ENCODE measurements at places on chromosomes 3 and 15.
A peak's percentile ranks its signal among the peaks of the same experiment; 100 is the strongest.

GRCh38 chr15:79290642-79291275 is 8.2 kb downstream of the ANKRD34C start:
- no peak for DNase-seq

GRCh38 chr3:37457378-37458065 is 283.1 kb upstream of the LRRFIP2 start:
- DNase-seq, result no peak

DNA sequence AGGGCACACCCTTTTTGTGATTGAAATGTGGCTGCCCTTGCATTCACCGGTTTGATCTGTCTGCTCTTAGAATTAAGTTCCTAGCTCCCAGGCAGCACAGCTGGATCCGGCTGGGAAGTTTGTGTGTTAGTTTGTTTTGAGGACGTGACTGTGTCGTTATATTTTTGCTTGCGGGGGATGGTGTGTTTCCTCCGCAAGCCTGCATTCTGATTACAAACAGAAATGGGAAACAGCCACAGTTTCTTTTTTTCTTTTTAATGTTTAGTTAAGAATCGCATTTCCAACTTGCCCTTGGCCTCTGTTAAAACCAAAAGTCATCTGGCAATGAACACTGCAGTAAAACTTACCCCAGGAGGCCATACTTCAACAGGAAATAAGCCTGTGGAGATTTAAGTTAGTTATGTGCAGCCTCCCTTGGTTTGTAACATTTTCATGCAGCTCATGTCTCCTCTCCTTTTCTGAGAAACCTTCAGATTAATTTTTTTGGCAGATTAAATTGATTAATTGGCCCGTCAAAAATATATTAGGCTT is 888 bp downstream of the TMOD3 start:
- no peak for DNase-seq

GRCh38 chr15:78507831-78508160 is 419 bp downstream of the HYKK start:
- DNase-seq, result no peak

DNA sequence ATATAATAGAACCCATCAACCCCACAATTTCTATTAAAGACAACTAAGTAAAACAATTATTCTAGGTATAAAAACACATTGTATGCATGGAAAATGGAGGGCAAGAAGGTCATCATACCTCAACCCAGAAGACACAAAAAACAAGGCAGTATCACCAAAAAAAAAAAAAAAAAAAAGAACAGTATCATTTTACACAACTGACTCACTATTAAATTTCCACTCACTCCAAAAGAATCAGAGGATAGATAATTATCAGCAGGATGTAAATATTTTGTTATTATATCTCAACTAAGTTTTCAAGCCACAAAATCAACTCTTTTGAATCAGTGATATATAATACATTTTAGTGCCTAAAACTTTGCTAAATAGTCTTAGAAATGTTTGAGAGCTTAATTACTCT is 55.0 kb downstream of the CLASP2 start:
- no peak for DNase-seq

GRCh38 chr3:141426404-141427034 is 58.2 kb downstream of the ZBTB38 start:
- no peak for DNase-seq

- DNase-seq, result no peak
Observed at GRCh38 chr3:14204515-14205284, 26.1 kb downstream of the LSM3 start.

DNA sequence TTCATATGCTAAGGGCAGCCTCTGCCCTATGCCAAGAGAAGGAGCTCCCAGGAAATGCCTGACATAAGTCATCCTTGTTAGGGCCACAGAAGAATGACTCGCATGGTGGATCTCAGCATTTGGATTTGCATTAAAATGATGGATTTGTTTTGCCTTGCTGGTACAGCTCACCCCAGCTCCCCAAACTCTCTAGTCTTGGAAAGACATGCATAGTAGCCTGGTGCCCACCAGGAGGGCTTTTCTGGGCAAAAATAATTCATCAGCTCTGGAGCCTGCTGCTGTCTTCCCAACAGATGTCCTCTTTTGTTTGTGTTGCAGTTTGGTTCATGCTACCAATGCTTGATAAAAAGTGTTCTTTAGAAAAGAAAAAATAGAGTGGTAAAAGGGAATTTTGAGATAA is 833.0 kb downstream of the AGBL1 start:
- no peak for DNase-seq

DNA sequence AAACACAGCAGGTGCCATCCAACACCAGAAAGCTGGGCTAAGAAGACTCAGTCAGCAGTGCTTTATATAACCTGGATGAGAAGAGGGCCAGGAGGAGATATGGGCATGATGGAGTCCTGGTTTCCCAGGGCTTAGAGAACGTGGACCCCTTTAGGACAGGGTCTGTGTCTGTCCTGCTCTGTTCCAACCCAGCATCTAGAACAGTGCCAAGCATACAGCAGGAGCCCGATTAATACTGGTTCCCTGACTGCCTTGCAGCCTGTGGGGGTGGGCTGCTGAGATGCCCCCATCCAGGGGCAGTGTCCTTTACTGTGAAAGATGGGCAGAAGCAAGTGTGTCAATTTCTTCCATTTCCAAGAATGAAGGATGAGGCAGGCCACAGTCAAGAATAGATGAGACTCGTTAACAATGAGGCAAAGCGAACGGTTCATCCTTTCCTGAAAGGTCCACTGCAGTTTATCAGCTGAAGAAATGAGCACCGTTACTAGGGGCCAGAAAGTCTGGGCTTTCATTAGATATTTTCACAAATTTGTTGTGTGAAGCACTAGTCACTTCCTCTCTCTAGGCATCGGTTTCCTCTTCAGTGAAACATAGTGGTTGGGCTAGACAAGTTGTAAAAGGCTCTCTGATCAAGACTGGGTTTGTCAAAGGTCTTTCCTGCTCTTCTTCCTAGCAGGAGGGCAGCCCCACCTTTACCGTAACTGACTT is 72.0 kb upstream of the HERC1 start:
- DNase-seq, result no peak

DNA sequence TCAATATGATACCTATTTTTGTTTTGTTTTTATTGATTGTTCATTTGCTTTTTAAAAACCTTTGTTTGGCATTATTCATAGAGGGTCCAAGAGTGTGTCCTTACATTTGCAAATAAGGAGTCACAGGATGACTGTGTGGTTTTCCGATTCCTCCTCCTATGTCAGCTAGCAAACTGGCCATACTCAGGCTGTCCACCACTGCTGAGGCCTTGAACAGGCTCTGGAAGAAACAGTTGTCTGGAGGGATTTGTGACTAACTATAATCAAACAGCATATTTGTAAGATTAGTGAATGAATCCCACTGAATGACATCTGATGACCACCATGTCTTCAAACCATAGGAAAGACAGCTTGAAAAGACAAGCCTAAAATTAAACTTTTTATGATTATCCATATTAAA is 423.4 kb upstream of the ATP11B start:
- DNase-seq, result no peak

DNA sequence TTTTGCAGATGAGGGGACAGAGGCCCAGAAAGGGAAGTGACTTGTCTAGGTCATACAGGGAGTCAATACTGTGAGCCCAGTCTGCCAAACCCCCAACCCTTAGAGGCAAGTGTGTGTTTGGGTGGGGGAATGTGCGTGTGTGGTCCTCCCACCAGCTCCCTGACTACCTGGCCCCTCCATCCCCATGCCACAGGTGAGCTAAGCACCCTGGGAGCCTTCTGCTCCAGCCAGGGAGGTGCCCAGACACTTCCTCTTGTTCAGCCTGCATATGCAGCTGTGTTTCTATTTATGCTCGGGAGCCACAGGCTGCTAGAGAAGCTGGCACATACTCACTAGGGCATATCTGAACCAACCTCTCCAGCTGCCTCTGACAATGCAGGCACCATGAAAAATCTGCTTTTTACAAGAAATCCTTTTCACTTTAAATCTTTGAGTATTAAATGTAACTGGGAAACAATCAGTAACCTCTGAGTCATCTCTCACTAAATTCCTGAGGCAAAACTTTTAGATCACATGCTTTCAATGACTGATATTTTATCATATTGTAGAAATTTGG is 20.7 kb downstream of the TBC1D2B start:
- no peak for DNase-seq

DNA sequence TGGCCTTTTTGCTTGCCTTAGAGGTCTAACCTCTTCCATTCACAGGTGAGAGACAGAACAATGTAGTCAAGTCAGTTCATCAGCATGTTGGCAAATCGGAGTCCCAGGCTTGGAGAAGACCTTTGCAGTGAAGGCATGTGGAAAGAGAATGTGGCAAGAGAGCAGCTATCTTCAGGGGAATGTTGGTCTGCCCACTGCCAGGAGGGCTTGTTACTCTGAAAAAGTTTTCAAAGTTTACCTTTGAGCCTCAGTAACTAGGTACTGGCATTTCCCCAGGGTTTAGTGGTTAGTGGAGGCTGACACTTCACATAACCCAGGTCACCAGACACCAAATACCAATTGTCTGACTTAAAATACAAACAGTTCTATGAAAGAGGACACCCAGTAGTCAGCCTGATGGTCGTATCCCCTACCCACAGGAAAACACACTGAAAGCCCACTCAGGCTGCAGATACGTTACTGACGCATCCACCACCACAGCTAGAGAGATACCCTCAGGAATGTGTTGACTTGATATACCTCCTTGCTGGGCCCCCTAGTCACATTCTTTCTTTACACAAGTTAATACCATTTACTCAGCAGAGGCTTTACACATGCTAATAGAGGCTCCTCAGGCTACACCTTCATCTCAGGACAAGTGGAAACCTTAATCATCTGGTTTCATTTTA is 9.7 kb upstream of the ARID3B start:
- no peak for DNase-seq

DNA sequence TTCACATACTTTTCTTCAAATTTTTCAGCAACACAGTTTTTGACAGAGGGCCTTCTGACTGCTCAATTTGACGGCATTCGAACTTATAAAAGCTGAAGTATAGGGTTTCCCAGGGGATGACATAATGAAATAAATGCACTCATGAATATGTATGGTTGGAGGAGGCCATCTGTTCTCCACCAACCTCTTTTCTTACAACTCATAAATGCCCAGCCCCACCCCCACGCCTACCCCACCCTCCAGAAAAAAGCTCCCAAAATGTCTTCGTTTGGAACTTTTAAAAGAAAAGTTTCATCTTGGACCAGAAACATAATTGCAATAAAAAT is 211.6 kb upstream of the LRRN1 start:
- no peak for DNase-seq

DNA sequence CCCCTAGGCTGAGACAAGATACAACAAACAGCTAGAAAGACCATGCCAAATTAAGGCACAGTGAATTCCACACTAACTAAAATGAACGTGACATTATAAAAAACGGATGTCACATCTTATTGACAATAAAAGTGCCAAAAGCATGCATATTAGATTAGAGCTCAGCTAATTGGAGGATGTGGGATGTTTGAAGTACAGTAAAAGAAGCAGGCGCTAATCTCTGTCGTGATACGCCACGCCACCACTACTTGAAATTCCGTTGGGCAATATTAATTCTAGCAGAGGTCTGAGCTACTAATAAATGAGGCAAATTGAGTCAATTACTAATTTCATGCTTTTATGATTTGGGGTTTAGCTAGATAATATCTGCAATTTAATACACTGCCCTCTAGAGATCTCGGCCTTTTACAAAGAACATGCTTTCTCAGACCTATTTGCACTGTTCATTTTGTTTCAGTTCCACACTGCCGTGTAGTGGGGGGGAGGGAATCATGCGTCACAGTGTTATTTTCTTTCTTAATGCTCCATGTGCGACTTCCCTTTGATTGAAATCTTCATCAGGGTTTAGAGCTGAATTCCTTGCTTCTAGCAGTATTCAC is 52.9 kb upstream of the ROBO2 start:
- DNase-seq, result no peak

GRCh38 chr15:63942486-63943365 is 103.6 kb downstream of the DAPK2 start:
- DNase-seq, result no peak

DNA sequence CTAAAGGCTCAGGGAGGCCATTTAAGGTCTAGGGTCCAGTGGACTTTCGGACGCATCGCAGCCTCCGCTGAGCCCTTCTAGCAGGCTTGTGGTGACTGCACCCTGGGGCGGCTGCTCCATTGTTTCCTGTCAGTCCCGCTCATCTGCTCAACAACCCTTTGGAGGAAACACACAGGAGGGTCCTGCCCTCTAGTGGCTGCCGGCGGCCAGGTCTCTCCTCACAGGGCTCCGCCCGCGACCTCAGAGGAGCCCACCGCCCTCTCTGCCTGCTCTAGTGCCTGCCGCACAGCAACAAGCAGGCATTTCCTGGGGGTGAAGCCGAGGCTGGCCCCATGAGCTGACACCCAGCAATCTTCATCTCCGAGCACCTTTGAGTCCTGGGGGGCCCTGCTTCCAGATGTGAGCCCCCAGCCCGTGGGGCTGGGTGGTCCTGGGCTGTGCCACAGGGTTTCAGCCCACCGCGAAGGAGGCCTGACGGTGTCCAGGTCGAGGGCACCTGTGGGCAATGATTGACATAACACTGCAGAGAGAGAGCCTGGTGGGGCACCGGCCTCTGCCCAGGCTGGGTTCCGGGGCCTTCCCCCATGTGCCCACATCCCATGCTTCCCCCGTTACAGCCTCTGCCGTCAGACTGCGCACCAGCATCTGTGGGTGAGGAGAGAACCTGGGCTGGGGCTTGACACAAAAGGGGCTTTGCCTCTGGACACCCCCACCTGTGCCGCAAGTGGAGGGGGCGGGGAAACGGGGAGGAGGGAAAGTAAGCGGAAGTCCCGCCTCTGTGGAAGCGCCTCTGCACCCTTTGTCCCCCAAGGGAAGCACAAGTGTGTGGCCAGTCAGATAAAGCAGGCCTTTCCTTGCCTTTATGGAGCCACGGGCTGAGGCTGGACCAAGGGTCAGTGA is 27.0 kb upstream of the SFMBT1 start:
- DNase-seq, result peak; percentile 84

GRCh38 chr15:45128971-45129639 is 574 bp downstream of the DUOXA1 start:
- no peak for DNase-seq

DNA sequence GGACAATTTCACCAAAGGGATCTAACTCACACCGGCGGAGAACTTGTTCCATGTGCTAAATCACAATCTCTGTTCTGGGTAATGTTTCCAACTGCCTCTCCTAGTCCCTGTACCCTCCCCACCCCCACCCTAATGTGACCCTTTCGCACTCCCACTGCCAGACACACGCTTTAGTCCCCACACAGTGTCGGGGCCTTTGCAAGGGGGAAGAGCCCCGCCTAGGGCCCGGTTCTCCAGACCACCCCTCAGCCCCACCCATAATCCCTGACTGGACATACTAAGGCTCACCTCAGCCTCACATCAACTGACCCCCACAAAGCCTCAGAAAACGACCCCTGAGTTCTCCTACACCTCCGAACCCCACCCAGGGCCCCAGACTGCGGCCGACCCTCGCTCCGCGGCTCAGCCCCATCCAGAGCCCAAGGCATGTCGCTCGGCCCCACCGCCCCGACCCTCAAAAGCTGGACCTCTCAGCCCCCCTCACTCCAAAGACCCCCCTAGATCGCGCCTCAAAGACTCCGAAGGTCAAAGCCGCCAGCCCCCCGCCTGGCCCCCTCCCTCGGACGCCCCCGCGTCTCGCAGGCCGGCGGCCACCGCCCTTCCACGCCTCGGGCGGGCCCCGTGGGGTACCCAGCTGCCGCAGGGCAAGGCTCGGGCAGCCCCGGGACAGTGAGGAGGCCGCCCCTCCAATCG is 72.0 kb upstream of the MAP4 start:
- no peak for DNase-seq
